ENCODE measurements at places on chromosomes 11 and 22.

DNA sequence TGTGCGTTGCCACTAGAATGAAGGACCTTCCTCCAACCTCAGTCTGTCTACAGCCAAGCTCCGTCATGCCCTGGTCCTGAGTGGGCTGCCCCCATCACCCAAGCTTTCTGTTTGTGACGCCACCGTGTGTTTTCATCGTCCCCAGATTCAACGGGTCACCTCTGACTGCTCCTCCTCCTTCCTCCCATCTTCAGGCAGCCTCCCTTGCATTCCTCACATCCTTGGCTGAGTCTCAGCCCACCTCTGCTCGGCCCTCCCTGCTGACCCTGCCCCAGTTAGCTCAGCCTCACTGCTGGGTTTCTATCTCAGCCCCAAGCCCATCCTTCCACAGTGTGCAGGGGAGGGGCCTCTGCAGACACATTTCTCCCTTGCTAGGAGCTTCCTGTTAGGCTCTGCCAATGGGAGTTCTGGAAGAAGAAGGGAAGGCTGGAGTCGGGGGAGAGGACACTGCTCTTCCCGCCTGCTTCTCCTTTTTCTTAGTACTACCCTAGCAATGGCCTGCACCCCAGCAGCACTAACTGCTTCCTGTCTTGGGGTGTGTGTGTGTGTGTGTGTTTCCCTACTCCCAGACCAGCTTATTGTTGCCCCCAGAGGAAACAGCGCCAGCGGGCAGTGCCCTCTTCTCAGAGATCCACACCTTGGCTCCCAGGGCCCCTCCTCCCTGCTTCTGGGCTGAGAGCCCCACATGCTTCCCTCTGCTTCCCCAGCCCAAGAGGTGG is 5.2 kb downstream of the IFT27 start:
- DNase-seq: no peak

GRCh38 chr11:134752964-134753770 is 341.1 kb upstream of the B3GAT1 start:
- no peak for DNase-seq

DNA sequence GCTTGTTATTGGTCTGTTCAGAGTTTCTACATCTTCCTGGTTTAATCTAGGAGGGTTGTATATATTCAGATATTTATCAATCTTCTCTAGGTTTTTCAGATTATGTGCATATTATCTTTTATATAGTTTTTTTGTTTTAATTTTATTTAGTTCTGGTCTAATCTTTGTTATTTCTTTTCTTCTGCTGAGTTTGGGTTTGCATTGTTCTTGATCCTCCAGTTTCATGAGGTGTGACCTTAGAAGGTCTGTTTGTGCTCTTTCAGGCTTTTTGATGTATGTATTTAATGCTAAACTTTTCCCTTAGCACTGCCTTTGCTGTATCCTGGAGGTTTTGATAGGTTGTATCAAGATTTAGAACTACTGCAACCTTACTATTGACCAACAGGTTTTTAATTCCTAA is 117.7 kb downstream of the VPREB1 start:
- no peak for DNase-seq

- no peak for DNase-seq
Measured at GRCh38 chr22:40541300-40541699, 95.2 kb downstream of the MRTFA start.

DNA sequence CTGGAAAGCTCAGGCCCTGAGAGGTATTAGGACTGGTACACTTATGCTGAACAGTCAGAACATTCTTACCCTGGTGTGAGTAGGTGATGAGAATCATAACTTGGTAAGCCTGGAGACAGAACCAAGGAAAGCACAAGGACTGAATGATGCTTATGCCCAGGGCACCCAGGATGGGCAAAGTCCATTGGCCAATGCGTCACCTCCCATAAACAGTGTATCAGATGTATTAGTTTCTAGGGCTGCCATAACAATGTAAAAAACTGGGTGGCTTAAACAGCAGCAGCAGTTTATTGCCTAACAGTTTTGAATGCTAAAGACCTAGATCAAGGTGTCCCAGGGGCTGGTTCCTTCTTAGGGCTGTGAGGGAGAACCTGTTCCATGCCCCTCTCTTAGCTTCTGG is 107.0 kb downstream of the FAR1 start:
- DNase-seq: no peak

DNA sequence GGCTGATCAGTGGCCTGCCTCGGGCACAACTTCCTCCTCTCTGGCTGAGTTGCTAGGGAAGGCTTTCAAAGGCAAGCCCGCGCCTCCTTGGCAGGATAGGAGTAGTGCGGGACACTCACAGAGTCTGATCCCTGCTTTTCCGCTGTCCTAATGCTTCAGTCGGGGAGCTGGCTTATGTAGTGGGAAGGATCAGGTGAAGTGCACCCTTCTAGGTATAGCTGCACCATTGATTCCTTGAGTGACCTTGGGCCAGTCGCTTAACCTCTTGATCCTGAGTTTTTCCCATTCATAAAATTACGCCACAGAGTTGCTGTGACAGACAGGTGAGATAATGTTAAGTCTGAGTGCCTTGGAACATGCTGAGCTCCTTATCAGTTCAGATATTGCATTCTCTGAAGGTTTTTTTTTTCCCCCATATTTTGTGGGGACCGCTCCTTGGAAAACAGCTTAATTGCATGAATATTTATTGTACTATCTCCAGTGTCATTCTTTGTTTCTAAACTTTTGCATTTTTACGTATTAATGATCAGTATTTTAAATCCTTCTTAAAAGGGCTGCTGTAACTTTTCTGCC is 961 bp downstream of the IPO7 start:
- DNase-seq: no peak

- no peak for DNase-seq
Measured at GRCh38 chr11:69575296-69576068, 65.5 kb upstream of the CCND1 start.

- no peak for DNase-seq
Measured at GRCh38 chr11:131767421-131767820, 397.0 kb downstream of the NTM start.

- DNase-seq: peak; percentile 88
Measured at GRCh38 chr22:45435544-45436139, 22.1 kb downstream of the RIBC2 start.

DNA sequence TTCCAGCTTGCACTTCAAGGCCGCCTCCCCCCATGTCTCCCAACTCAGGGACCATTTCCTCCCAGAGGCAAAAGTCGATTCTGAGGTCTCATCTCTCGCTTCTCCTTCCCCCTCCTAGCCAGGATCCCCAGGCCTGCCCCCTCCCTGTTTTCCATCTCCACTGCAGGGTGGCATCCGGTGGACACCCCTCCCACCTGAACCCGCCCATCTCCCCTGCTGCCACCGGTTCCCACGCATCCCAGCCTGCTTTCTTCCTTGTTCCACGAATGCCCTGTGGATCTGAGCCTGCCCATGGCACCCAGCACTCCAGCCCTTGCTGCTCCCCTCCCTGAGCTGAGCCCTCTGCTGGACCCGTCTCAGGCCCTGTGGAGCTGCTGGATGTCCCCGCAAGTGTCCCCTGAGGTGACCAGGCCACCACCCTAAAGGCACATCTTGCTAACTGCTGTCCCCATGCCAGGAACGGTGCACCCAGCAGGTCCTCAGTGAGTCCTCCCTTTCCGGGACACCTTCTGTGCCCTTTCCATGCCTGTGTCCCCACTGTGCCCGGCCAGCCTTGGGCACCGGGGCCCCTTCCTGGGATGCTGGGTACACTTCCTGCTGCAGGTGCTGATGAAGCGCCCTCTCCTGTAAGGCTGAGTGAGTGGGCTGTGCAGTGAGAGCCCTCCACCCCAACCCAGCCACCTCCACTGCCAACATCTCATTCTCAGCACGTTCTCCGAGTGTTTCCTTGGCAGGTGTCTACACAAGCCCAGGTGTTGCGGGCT is 936 bp downstream of the IL17REL start:
- DNase-seq: no peak

DNA sequence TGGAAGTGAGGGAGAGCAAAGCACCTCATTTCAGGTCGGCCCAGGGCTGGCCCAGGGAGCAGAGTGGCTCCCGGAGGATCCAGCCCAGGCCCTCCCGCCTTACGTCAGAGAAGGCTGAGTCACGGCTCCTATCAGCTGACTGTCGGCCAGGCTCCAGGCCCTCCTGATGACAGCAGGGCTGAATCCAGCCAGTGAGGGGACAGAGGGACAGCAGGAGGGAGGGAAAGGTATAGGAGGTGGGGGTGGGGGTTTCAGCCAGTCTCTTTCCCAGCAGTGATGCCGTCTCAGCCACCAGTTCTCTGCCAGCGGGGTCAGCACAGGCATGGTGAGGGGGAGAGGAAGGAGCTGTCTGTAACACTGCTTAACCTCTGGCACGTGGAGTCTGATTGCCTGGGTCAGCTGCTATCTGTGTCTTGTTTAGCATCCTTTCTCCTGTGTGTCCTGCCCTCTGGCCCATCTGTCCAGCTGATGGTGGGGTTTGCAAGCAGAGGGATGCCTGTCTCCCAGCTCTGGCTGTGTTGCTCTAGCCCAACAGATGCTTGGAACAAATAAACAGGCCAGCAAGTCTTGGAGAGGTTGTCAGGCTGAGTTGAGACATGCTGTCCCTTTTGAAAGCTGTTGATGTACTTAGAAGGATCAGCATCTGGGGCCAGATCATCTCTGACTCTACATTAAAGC is 74.0 kb downstream of the ADAMTS15 start:
- peak; percentile 92 for DNase-seq

GRCh38 chr11:43164831-43165230 is 147.0 kb upstream of the API5 start:
- DNase-seq: no peak

DNA sequence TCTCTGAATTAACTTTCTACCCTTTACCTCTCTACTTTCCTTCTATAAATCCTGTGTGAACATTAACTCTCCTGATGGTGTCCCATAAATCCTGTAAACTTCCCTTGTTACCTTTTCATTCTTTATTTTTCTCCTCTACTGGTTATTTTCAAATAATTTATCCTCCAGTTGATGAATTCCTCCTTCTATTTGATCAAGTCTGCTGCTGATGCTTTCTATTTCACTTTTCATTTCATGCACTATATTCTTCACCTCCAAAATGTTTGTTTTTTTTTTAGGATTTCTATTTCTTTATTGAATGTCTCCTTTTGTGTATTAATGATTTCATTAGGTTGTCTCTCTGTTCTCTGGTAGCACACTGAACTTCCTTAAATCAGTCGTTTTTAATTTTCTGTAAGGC is 68.6 kb downstream of the KCNQ1OT1 start:
- no peak for DNase-seq

DNA sequence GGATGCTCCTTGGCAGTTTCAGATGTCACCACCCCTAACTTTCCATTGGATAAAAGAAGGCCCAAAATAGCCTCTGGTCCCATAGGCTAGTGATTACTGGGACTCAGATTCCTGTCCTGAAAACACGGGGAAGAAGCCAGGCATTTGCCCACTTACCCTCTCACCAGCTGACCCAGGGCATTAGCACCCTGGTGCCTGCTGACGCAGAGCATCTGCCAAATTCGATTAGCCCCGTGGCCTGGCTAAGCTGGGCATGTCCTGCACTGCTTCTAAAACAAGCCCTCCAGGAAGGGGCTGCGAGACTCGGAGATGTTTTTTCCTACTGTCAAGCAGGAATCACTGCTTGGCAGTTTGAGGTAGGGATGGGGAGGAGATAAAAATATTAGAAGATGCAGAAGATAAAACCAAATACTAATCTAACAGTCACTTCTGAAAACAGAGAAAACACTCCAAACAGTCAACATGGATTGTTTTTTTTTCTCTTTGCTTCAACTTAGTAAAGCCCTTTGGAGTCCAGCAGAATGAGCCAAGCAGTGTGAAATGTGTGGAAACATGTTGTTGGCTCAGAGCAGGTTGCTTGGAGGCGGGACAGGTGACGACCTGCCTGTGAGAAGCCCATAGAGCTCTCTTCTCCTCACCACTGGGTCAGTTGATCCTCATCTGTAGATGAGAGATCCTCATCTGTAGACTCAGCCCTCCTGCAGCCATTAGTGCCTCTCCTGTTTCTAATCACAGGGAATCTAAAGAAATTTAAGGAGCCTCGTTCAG is 54.0 kb downstream of the BDNF start:
- DNase-seq: no peak

- no peak for DNase-seq
Measured at GRCh38 chr11:8567602-8568198, 26.3 kb downstream of the STK33 start.

- no peak for DNase-seq
Measured at GRCh38 chr11:122516686-122517085, 138.8 kb upstream of the UBASH3B start.

- DNase-seq: no peak
Measured at GRCh38 chr11:79290761-79291160, 150.1 kb downstream of the TENM4 start.

DNA sequence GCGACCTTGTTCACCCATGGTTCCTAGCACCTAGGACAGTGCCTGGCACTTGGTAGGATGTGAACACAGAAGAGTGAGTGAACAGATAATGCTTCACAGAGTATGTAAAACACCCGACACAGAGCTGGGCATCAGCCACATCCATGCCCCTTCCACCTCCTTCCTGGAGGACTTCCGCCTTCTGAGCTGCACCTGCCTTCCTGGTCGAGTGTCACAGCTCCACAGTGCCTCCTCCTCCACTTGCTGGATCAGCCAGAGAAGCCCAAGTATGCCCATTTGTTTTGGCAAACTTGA is 20.1 kb downstream of the PRDM11 start:
- DNase-seq: no peak

DNA sequence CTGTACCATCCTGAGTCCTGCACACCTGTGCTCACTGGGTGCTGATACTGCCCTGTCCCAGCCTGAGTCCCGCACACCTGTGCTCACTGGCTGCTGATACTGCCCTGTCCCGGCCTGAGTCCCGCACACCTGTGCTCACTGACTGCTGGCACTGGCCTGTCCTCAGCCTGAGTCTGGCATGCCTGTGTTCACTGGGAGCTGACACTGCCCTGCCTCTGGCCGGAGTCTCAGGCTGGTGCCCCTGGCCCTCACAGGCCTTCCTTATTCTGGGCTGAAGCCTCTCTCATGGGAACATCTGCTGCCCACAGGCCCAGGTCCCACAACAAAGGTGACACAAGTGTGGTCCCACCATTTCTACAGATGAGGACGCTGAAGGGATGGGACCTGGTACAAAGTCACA is 115.1 kb downstream of the MPPED1 start:
- no peak for DNase-seq

GRCh38 chr11:2466069-2466801 is 21.4 kb downstream of the KCNQ1 start:
- DNase-seq: no peak

GRCh38 chr11:44469412-44469811 is 96.1 kb upstream of the CD82 start:
- no peak for DNase-seq

DNA sequence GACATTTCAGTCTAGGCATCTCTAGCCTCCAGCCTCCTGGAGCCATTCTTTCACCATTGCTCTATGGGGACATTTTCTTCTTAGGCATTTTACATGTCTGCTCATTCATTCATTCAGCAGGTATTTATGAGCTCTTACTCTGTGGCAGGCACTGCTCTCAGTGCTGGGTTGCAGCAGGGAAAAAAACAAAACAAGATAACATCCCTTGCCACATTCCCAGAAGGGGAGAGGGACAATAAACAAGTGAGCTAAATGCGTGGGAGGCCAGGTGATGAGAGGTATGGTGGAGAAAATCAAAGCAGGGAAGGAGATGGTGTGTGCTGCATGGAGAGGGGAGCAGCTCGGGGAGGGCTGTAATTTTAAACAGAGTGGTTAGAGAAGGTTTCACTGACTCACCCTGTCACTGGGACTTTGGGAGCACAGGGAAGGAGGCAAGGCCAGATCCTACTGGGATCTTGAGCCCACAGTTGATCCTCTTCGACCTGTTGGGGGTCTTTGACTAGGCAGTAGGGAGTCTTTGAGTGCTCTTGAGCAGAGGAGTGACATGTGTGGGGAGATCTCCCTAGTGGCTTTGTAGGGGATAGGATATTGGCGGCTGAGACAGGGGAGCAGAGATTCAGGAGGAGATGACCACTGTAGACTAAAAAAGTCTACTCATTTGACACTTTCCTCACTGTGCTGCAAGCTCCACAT is 17.0 kb downstream of the MICAL2 start:
- no peak for DNase-seq
